Suppressor macrophage treated with lipopolysaccharide for 4 hours (primary cell): ENCODE measurements at places on chromosomes 5 and 9.
A peak's percentile ranks its signal among the peaks of the same experiment; 100 is the strongest.

GRCh38 chr5:32928761-32929160 is 217.6 kb downstream of the NPR3 start:
- DNase-seq: no peak

- no peak for DNase-seq
These were observed 102.5 kb upstream of the SREK1 start for GRCh38 chr5:66041627-66042026.

- DNase-seq: no peak
These were observed 126.8 kb downstream of the SLC1A3 start for GRCh38 chr5:36733183-36733582.

DNA sequence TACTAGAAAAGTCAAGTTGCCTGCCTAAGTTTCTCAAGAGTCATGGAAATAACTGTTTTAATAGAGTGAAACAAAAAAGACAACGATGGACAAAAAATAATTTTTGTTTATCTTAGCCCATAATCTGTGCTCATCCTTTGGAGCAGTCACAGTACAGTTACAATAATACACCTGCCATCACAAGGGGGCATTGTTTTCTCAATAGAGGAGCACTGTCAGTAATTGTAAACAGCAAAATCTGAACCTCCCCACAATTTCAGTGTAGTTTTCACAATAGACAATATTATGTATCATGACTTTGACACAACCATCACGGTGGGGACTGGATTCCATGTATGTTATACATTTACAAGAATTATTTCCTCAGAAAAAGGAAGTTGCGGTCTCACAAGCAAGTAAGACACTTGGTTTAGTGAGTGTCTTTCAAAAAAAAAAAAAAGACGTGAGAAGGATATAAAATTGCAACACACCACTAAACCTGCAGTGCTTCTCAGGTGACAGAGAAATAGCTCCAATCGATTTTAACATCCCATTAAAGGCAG is 586.3 kb downstream of the PTPRD start:
- no peak for DNase-seq

DNA sequence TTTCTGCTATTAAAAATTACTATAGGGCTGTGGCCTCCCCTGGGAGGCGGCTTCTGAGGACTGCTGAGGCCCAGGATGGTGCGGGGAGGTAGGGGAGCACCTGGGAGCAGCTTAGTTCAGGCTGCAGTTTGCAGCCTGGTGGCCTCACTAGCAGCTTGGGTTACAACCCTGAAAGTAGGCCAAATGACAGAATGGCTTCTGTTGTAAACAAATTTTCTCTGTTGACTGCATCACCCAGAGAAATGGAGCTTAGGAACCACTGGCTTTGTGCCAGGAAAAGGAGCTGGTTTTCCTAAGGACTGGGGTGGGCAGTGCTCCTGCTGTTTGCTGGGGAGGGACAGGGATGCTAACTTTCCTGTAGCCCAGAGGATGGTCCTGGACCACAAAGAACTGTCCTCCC is 130.3 kb downstream of the ENTREP1 start:
- no peak for DNase-seq

DNA sequence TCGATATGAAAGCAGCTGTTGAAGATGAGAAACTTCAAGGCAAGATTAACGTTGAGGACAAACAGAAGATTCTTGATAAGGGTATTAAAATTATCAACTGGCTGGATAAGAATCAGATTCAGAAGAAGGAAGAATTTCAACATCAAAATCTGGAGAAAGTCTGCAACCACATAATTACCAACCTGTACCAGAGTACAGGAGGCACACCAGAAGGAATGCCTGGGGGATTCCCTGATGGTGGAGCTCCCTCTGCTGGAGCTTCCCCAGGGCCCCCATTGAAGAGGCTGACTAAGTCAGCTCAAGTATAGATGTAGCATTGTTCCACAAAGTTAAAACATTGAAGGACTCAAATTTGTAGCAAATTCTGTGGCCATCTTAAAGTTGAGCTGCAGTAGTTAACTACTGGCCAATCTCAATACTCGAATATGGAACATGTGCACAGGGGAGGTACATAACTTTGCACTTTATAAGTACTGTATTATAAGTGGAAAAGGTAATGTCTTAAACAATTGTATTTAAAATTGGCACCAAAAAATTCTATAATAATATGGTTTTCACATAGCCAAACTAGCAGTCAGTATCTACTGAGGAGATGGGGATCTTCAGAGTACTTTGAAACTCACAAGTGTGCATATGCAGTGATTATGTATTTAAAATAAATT is 237.5 kb downstream of the CHSY3 start:
- DNase-seq: peak; percentile 16

- no peak for DNase-seq
These were observed 107.8 kb upstream of the FAM120A start for GRCh38 chr9:93343663-93344062.

DNA sequence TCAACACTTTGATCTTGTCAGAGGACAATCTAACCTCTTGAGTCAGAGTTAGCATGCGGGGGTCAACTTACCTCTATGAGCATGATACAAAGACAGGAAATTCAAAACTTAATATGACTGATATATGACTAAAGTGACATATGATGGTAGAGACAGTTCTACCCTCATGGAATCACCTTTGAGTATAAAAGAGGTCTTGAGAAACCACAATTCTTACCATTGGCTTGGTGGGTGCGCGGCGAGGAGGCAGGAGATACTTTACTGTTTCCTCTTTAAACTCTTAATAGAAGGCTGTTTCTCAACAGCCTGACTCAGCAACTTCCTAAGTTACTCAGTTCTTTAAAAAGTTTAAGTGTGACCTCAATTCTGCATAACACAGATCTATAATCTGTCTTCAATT is 372.8 kb downstream of the KIAA0825 start:
- peak; percentile 51 for DNase-seq

DNA sequence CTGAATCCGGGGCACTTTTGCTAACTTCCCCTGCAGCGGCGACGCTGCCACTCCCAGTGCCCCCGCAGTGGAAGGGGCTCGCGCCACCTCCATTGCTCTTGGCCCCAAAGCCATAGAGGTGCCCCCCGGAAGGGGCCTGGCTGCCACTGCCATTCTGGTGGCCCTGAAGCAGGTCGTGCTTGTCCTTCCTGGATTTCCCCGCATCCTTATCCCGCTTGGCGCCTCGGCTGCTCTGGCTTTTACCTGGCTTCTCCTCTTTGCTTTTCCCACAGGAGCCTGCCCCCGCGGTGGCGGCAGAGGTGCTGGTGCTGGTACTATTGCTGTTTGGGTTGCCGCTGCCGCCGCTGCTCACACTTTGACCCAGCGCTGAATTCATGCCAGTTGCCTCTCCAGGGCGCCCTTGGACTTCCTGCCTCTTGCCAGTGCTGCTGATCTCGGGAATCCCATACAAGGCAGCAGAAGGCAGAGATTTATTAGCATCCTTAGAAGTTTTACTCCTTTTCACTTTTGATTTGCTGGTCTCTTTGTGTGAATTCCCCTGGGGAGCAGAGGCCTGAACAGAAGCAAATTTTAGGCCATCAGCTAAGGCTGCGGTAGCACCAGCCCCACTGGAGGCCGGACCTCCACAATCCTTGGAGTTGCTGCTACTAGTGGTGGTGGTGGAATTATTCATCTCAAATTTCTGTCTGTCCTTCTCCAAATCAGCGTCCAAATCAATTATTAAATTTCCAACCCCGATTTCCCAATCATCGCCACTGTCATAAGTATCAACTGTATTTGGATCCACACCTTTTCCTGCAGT is 2.1 kb downstream of the ZNF608 start:
- DNase-seq: no peak

GRCh38 chr9:131096269-131097125 is at the start of gene AIF1L:
TSS of gene AIF1L (plus strand) at chr9:131096531. CDS start at chr9:131096630, 99 bp downstream.
- DNase-seq: no peak

DNA sequence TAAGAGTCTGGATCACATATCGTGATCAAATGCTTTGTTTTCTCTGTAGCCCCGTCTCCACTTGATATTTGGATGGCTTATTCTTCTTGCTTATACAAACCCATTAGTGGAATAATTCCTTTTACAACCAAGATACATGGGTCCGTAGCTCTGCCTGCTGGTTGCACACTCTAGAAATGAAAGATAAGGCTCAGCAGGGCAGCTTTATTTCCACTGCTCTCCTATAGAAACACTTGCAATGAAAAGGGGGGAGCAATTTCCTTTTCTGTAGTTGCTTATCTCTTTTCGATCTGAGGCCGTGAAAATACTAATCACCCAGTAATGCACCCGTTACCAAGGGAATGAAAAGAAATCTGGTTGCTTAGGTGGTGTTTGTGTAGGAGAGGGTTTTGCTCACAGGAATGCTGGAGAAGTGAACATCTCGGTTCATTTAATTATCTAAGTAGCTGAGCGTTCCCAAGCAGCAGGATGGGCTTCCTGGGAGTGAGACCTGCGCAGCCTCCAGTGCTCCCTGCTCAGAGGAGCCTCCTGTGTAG is 131.7 kb downstream of the ADAMTS16 start:
- DNase-seq: no peak

DNA sequence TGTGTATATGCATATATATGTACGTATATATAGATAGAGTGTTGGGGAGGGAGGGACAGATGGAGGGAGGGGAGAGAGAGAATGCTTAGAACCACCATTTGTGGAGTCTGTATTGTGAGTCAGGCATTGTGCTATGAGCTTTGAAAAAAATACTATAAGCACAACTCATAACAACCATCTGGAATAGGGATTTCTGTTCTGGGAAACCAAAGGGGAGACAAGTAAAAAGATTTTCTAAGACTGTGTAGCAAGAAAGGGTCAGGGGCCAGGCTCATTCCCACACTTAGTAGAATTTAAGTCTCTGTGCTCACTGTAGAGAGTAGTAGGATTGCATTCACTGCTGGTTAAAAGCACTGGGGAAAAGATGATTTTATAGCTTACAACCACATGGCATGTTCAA is 202.3 kb upstream of the SGCD start:
- no peak for DNase-seq

- no peak for DNase-seq
These were observed 36.7 kb downstream of the ARHGAP26 start for GRCh38 chr5:142806841-142807267.

DNA sequence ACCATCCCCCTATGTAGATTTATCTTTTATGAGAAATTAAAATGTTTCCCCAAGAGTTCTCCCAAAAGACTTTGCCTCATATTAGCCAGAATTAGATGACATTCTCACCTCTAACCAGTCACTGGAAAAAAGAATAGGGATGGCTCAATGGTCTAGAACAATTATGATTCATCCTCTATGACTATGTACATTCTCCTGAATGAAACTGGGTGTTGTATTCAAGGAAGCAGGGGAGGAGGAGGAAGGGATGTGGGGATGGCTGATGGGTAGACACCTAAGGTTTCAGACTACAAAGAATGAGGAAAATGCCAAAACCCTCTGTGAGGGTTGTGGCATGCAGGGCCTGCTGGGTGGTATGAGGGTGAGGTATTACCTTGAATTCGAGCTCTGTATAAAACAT is 49.5 kb upstream of the BRINP1 start:
- DNase-seq: no peak

DNA sequence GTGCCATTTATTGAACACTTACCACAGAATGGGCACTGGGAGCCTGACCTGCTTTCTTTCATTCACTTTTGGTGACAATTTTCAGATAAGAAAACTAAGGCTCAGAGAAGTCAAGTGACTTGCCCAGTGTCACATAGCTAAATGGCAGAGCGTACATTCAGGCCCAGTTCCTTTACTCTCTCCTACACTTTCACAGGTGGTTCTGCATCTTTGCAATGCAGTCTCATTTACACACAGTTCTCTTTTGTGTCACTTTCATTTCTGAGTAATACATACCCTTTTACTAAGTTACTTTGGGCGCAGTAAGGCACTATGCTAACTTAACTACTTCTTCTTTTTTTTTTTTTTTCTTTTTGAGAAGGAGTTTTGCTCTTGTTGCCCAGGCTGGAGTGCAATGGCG is 8.3 kb downstream of the NFIL3 start:
- peak; percentile 80 for DNase-seq

DNA sequence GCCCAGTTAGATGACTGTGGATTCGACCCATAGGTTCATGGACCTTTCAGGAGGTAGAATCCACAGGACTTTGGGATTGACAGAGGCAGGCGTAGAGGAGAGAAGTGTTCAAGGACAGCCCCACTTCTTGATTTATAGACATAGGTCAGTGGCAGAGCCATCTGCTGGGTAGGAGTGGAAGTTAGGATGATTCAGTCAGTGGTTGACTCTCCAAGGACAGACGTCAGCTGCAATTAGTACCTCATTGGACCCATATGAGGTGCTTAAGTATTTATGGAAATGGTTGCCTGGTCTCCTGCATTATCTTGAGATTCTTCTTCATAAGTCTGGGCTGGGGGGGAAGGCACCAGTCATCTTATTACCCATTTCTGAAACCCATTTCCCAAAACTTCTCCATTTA is 70.9 kb downstream of the SH3RF2 start:
- peak; percentile 48 for DNase-seq

- no peak for DNase-seq
These were observed 2.7 kb downstream of the RGMB start for GRCh38 chr5:98776066-98776705.

DNA sequence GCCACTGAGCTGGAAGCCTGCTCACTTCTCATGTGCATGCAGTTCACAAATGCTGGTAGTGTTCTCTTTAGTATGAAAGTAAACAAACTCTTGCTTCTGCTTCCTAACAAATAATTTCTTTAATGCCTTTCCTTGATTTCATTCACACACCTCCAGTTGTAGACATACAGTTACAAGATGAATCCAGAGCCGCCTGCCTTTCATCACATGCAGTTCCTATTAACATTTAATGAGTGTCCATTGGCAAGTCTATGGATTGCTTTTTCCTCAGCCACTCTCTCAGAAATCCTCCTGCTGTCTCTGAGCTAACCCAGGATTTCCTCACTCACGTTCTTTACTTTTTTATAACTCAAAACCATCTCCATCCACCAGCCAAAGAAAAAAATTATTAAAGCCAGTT is 408.6 kb downstream of the BNC2 start:
- no peak for DNase-seq

- DNase-seq: peak; percentile 32
These were observed 78.3 kb downstream of the PPARGC1B start for GRCh38 chr5:149808264-149808982.

- no peak for DNase-seq
These were observed 295.9 kb downstream of the CDH12 start for GRCh38 chr5:22557251-22557650.
